Activated CD4-positive, alpha-beta T cell treated with anti-CD3 and anti-CD28 coated beads, Interleukin-2, amount 10 ng/mL, durations not matched to agents 24 days and 14 days (primary cell): ENCODE measurements at places on chromosomes 5 and 9.

- no peak for DNase-seq
Observed at GRCh38 chr5:122218778-122219177, 89.4 kb downstream of the ZNF474 start.

- DNase-seq = peak; percentile 62
Observed at GRCh38 chr5:95959051-95959887, 2.4 kb downstream of the ELL2 start.

- no peak for DNase-seq
Observed at GRCh38 chr5:142059304-142059940, 46.6 kb upstream of the GNPDA1 start.

GRCh38 chr9:130755377-130756007, 61.9 kb downstream of the EXOSC2 start:
- DNase-seq = no peak

GRCh38 chr9:120886490-120886967, 9.5 kb upstream of the PHF19 start:
- no peak for DNase-seq

GRCh38 chr9:98707166-98708102, 1.3 kb downstream of the GABBR2 start:
- DNase-seq = peak; percentile 64
